ENCODE measurements at places on chromosomes 1 and 21.

DNA sequence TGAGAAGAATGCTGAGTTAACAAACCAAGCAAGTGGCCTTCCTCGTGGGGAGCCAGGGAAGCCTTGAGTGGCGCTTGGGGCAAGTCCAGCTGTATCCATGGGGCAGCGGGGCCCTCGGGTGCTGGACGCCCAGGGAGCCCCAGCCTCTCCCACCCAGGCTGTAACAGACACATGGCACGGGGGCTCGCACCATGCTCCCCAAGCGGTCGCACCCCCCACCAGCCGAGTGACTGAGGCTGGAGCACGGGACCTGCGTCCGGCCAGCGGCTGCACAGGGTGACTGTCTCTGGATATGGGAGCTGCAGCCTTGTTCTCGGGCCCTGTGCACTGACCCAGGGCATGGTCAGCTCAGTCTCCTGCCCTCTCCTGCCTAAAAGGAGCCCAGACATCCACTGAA, 53.9 kb upstream of the ACTRT2 start:
- no peak for DNase-seq

DNA sequence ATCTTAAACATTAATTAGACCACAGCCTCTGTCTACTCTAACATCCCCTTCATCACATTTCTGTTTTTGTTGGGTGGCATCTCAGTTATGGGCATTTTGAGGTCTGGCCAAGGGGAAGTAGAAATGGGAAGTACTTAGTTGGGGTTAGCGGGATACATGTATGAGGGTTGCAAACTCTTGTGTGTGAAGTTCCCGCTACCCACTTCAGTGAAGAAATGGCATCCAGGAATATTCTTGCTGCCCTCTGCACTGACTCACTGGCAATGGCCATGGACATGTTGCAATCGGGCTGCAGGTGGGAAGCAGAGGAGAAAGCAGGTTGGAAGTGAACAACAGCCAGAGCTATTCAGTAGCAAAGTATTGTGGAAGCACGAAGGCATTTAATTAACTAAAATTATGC, 7.4 kb downstream of the CD48 start:
- no peak for DNase-seq

GRCh38 chr21:44483288-44484237, 28.3 kb downstream of the LRRC3 start:
- DNase-seq: no peak

DNA sequence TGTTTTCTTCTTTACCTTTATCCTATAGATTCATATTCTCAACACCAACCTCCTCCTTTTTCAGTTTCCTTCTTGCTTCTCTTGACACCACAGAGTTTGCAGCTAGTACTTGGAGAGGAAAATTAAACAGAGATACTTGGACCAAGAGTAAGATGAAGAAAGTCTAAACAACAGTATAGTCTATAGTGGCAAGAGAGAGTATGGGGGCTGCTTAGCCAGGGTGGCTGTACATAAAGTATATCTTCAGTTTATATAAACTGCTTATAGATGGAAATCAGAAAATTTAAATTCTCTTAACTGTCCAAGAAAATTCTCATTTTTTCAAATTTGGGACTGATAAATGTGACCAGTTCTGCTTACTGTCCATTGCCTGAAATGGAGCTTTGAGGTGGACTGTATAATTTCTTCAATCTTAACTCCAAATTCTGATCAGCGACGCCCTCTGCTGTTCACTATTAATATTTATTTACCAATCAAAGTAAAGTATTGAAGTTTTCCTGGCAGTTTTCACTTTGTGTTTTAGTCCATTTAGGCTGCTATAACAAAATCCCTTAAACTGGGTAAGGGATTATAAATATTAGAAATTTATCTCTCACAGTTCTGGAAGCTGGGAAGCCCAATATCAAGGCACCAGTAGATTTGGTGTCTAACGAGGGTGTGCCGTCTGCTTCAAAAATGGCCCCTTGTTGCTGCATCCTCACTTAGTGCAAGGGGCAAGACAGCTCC, 14.8 kb upstream of the METTL18 start:
- peak; percentile 39 for DNase-seq

GRCh38 chr1:78005755-78006154, 1.0 kb downstream of the DNAJB4 start:
- DNase-seq: peak; percentile 91

- DNase-seq: no peak
Measured at GRCh38 chr1:89939059-89939570, 55.8 kb upstream of the ZNF326 start.

GRCh38 chr1:224851210-224851847, 78.1 kb upstream of the DNAH14 start:
- DNase-seq: peak; percentile 34

DNA sequence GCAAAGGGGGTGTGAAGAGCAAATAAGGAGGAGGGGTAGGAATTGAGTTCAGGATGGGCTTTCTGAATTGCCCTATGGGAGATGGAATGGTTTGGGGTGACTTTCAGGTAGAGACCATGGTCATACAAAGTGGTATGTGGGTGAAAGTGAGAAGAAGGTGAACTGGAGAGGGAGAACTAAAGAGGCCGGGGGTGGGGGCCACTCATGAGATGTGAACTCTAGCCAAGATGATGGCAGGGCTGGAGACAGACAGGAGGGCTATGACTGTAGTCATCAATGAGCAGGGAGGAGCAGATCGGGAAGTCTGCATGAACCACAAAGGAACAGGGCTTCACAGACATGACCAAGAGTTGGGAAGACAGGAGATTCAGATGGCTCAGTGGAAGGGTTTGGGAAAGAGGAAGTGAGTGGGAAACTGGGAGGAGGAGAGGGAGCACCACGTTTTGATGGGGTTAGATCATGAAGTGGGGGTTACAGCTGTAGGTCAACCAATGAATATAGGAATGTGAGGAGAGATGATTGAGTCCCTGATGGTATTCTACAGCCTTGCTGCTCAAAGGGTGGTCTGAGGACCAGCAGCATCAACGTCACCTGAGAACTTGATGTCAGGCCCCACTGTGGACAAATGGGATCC, 20.7 kb upstream of the LRRC8D start:
- DNase-seq: no peak

DNA sequence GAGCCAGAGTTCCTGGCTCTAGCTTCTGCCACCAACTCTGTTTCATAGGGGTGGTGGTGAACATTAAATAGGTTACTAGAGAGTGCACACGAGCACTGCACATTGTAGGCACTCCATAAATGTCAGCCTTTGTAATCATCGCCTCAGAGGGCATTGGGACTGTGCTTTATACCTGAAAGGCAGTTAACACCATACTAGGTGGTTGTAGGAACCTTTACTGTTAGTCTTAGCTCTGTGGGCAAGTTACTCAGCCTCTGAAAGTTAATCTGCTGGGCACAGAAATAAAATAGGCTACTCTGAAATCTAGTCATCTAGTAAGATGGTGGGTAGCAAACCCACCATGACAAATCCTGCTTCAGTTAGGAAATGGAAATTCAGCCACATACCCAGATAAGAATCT, 37.6 kb downstream of the ARID1A start:
- DNase-seq: no peak

DNA sequence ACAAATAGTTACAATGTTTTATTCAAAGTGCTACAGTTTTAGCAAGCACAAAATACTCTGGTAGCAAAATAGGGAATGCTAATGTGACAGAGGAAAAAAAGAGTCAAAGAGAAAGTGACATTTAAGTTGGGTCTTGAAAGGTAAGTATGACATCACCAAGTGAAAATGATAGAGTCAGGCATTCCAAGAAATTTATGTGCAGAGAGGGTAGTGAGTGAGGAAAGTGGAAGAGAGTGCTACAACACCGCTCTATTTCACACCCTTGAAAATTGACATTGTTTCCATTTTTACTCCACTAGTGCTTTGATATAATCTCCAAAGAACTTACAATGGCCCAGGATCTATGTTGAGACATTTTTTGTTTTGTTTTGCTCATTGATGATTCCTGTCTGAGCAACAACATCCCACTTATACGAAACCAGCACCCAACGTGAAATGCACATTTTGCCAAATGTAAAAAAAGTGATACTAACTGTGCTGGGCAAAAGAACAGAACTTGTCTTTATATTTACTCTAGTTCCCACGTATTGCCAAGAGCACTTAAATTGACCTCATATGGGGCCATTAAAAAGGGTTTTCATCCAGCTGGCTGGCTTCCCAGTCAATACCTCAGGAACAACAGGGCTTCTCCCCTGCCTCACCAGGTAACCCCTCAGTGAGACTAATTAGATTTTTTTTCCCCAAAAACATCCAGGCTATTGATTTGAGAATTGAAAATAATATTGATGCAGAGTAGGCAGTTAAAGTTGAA, 206.3 kb upstream of the NR5A2 start:
- DNase-seq: no peak

DNA sequence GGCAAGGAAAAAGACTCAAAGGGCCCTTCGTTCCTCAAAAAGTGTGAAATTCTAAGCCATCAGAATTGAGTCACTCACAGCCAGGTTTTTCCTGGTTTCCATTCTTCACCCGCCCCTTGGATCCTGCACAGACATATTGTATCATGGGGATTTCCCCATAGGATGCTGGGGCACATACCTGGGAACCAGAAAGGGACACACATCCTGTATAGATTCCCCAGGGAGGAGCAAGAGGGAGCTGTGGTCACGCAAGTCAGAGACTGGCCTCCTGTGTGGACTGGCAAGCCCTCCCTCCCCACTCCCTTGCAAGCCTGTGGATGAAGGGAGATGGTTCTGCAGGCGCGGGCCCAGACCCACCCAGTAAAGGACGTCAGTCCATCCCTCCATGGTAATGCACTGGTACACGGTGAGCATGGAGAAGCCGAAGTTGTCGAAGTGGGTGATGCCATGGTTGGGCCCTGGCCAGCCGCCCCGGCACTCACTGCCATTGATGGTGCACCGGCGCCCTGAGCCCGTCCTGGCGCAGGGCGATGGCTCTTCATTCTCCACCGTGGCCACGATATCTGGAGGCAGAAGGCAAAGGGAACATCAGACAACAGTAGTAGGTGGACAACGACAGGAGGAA, 23.2 kb downstream of the CACNA1S start:
- DNase-seq: no peak

GRCh38 chr1:199041173-199041914, 402.5 kb downstream of the PTPRC start:
- no peak for DNase-seq

All from iris pigment epithelial cell (primary cell).